ENCODE measurements at places on chromosomes 4 and X. TPM values are rescaled to one million over a fixed set of nuclear protein-coding genes. Genes with fewer than 3 reads are reported as not detected.

The PPBP gene
- 0.52 TPM for total RNA-seq

The SMIM10L2A gene
- 1.3 TPM for total RNA-seq

The VEGFC gene
- not detected for total RNA-seq

DNA sequence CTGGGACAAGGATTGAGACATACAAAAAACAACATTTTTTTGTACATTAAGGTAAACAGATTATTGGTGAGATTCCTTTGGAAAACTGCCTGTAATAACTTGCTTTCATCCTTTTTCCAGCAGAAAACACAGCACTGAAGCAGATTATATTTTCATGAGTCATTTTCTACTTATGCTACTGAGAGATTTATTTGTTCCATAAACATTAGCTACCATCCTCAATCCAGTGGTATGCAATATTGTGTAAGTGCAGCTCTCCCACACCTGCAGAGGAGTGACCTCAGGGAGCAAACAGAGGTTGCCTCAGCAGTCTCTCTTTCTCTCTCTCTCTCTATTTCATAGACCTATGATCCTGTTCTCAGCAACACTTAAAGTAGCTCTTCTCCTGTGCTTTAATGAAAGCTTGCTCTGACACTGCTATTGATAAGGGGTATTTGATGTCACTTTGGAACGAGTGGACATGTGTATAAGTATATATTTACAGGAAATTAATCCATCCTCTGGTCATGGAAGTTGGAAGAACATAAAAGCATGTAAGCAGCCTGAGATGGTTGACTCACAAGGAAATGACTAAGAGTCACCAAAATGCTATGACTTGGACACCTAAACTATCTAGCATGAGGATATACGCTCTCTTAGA is 163.7 kb upstream of the SPANXC start:
- DNase-seq = no peak

GRCh38 chr4:58093352-58093751 is 983.2 kb upstream of the IGFBP7 start:
- no peak for DNase-seq

DNA sequence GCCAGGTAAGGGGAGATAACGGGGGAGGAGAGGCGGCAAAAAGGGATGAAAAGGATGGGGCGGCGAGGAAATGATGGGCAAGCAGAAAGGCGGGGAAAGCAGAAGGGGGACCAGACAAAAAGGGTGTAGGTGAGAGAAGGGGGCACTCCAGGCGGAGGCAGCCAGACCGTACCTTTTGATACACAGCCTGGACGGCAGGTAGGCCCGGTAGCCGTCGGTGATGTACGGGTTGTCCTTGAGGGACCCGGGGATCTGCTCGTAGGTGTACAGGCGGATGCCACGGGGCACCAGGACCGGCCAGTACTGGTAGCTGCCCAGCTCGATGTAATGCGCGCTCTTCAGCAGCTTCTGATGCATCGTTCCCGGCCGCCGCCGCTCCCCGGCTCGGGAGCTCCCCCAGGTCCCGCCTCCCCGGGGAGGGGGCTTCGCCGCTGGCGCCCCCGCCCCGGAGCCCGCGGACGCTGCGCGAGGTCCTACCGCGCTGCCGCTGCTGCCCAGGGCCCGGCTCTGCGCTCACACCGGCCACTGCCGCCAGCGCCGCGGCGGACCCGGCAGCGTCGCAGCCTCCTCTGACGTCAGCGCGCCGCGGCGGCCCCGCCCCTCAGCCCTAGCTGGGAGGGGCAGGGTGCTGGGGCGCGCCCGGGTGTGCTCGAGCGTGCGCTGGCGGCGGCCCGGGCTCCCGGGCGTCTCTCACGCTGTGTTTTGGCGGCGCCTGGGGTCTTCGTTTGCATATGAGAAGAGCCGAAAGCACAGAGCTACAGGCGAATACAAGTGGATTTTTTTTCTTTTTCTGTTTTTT is at the start of gene PAQR3:
PAQR3 (minus strand) TSS at position 571 of the 799 bp plus-strand sequence; CDS start at position 357, 214 bp downstream.
- peak; percentile 74 for DNase-seq

DNA sequence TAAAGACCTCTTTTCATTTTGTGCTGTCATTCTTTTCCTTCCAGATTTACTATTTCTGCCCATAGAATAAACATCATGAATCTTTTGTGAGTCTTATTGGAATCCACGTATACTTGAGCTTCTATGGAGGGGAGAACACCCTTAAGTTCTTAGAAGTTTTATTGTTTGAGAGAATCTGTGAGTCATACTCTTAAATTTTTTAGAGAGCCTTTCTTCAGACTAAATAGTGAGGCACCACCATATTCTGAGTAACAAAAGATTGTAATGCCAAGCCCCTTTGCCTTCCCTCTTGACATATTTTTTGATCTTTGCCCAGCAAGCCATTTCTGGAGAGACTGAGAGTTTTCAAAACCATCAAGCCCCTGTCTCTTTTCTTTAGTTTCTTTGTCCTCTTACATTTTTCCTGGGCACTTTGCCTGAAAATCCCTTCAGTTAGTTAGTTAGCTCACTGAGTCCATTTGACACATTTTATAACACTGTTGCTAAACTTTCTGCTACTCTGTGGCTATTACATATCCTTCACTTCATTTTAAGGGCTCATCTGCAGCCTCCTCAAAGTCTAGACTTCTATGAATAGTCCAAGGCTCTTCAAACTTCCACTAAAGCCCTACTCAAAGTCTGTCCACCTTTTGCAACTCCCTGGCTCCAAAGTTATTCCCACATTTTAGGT is 65.3 kb upstream of the NDUFC1 start:
- no peak for DNase-seq

- DNase-seq = no peak
These were observed 68.3 kb upstream of the PGM2 start for GRCh38 chr4:37758226-37758625.

DNA sequence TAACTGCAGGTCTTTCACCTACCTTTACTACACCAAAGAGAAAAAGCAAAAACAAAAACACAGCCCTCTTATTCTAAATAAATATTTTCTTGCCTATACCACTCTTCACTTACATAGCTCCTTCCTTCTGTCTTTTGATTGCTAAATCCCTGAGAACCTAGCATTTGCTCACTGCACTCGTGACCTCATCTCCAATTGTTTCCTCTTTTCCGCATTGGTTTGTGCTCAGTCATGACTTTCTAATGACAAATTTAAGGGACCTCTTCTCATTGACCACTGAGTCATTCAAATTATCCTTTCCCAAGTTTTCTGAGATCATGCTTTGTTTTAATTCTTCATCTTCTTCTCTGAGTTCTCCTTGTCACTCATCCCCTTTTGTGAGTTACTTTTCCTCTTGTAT is 1697.1 kb downstream of the STIM2 start:
- no peak for DNase-seq

GRCh38 chr4:13527981-13528820 is 16.1 kb downstream of the NKX3-2 start:
- DNase-seq = peak; percentile 47

GRCh38 chr4:105389167-105389566 is 84.7 kb downstream of the PPA2 start:
- DNase-seq = no peak

- no peak for DNase-seq
These were observed 49.8 kb upstream of the KLF3 start for GRCh38 chr4:38614231-38614630.

DNA sequence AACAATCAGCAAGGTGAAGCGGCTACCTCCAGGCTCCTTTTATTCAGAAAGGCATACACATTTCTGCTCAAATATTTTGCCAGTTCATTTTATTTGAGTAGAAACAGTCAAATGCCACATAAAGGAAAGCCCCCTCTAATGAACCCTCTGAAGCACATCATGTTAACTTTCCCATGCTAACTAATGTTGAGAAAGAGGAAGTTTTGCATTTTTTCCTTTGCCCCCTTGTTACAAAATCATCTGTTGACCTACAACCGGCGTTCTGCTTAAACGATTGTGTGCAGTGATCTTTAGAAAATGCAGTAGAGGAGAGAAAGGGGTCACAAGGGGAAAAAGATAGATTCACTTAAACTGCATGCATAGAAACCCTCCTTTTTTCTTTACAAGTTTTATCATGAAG is 25.2 kb upstream of the ATXN3L start:
- DNase-seq = no peak

DNA sequence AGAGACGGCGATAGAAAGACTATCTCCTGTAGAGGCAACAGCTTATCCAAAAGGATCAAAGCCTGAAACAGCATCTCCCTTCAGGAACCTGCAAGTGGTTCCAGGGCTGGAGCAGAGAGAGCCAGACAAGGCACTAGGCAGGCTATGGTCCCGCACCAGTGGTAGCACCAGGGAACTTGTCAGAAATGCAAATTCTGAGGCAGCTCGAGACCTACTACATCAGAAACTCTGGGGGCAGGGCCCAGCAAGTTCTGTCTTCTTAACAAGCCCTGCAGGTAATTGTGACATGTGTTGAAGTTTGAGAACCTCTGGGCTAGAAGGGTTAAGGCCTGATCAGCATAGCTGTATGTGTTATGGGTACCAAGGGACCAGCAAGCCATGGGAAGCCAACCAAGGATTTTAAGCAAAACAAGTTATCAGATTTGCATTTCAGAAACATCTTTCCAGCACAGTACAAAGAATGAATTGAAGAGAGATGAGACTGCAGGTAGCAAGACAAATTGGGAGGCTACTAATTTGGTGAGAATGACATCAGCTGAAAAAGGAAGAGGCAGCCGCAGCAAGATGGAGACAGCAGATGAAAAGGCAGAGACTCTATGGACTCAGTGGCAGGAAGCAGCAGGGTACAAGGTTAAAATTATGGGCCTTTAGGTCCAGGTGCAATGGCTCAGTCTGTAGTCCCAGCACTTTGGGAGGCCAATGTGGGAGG is 139.7 kb downstream of the TSPAN5 start:
- no peak for DNase-seq

GRCh38 chr4:165210566-165210965 is 3.2 kb downstream of the KLHL2 start:
- no peak for DNase-seq

- no peak for DNase-seq
These were observed 41.0 kb upstream of the KLHL34 start for GRCh38 chrX:21699136-21699535.

Measured in CD4-positive, alpha-beta T cell (primary cell).